ENCODE measurements at places on chromosomes 6 and 20.

DNA sequence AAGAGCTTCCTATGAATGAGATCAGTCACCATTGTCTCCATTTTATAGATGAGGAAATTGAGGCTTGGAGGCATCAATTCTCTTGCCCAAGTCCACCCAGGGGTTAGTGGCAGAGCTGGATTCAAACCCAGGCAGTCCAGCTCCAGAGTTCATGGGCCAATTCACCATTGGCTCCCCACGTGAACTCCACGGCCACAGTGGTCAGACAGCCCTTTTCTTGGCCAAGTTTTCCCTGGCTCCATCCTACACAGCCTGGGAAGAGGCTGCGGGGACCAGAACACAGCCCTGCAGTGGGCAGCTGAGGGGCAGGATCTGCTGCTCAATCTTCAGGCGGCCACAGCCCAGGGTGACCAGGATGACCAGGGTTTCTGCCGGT, 20.5 kb downstream of the TGM2 start:
- DNase-seq, result no peak

GRCh38 chr6:72742001-72742673, 120.3 kb downstream of the KCNQ5 start:
- DNase-seq, result no peak

GRCh38 chr6:127784468-127784867, 116.4 kb downstream of the THEMIS start:
- DNase-seq, result no peak

- no peak for DNase-seq
Observed at GRCh38 chr6:17494919-17495318, 101.5 kb downstream of the CAP2 start.

GRCh38 chr6:63140692-63141318, 70.5 kb upstream of the FKBP1C start:
- DNase-seq, result no peak

DNA sequence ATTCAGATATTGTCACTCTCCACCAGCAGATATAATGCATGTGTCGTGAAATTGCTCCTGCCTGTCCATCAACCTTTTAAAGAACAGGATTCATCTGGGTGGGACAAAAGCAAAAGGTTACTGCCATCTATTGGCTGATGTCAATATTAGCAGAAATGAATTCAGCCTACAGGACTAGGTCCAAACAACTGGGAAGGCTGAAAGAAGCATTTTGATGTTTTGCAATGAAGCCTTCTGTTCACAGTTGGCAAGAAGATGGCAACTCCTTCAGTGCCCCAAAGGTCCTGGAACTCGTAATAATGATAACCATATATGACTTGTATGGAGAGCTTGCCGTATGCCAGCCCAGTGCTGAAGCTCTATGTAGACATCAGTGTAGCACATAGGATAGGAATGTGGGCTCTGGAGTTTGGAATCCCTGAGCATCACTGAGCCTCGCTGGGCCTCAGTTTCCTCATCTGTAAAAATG, 7.5 kb downstream of the BCAS1 start:
- DNase-seq, result no peak

DNA sequence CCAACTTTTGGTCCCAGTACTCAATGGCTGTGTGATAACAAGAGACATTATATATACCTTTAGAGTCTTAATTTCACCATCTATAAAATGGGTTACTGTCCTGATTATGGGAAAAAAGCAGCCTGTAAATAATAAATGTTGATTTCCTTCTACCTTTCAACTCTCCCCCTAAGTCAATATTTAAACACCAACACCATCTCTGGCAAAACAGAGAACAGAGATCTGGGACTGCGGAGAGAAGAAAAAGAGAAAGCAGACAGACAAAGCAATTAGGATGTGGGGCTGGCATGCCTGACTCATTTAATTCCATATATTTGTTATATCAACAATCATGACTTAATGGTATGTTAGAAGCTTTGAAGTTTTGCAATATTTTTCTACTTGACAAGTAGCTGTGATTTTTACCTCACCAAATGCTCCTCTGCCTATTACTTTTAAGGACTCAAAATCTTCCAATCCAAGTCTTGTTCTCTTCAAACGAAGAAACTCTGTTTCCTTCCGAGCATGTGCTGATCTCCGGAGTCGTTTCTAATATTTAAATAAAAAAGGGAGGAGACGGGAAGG, 23.3 kb downstream of the STK38 start:
- no peak for DNase-seq

- peak; percentile 25 for DNase-seq
Observed at GRCh38 chr6:44304282-44305199, 8.6 kb downstream of the AARS2 start.

DNA sequence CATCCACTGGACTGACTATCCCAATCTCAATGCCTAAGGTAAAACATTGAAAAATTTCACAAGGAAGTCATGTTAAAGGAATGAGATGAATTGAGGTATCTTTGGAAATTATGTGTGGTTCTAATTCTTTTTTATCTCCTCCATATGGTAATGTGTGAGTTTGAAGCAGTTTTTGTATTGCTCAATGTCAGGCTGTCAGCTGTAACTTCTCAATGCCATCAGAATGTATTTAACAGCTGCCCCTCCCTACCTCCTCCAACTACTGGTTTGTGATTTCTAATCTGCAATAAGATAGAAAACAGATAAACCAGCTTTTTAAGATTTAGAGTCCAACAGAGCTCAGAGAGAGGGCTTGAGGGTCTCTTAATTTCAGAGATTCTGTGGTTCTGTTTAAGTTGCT, 1005.8 kb upstream of the ADGRB3 start:
- DNase-seq, result no peak

DNA sequence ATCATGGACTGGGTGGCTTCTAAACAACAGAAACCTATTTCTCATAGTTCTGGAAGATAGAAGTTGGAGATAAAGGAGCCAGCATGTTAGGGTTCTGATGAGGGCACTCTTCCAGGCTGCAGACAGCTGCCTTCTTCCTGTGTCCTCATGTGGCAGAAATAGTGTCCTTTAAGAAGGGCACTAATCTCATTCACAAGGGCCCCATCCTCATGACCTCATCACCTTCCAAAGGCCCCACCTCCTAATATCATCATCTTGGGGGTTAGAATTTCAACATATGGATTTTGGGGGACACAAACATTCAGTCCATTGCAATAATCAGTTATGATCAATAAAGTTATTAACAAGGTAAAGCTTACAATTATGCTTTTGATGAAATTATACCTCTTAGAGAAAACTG, 130.8 kb upstream of the SLC22A23 start:
- no peak for DNase-seq

DNA sequence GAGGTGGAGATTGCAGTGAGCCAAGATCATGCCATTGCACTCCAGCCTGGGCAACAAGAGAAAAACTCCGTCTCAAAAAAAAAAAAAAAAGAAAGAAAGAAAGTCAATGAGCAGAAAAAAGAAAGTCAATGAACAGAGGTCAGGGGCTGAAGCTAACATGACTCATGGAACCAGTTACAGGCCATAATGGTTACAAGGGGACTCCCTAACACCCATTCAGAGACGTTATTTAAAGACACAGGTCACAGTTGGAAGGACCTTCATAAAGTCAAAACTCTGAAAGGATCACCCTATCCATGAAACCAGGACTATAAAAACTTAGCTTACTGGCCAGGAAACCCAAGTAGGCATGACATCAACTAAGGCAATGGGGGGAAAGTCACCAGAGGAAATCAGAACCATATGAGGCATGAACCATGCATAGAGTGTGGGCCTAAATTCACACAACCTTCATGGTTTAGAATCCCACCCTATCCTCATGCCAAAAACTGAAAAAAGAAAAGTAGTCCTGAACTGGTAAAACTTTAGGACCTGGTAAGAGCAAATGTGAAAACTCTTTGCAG, 18.2 kb downstream of the FBXL4 start:
- no peak for DNase-seq

DNA sequence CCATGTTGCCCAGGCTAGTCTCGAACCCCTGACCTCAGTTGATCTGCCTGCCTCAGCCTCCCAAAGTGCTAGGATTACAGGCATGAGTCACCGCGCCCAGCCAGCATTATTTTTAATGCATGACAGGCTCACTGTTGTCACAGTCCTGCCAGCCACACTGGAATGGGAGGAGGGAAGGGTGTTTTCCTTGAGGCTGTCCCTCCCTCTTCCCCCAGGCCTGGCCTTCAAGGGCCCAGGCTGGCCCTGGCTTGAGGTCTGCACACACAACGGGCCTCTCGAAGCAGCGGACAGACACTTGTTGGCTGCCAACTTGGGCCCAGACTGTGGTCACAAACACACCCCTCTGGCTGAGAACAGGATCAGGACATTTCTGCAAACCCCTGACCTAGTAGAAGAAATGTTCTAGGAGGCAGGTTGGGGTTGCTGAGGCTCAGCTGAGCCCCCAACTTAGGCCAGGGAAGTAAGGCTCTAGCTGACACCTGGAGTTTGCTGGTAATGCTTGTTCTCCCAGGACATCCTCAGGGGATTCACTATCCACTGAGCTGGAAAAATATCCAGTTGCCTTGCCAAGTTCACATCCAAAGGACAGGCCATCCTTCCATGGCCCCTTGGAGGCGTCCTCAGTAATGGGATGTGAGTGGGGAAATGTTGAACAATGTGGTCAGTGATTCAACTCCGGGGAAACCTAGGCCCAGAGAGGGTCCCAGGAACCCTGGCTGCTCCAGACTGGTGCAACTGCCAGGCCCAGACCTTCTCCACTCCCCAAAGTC, 9.9 kb downstream of the SNTA1 start:
- DNase-seq, result no peak

- DNase-seq, result peak; percentile 86
Observed at GRCh38 chr20:324177-325044, 941 bp upstream of the SOX12 start.

Measured in activated T-cell treated with anti-CD3 and anti-CD28 coated beads for 1 hour (primary cell).